ENCODE measurements at places on chromosomes 2 and 18. TPM values are rescaled to one million over a fixed set of nuclear protein-coding genes. Genes with fewer than 3 reads are reported as not detected.

The ANKAR gene
- 1.0 TPM for total RNA-seq

The PPP3R1 gene
- 84.8 TPM for total RNA-seq

The NEB gene
- total RNA-seq = 0.18 TPM

The GPC1 gene
- total RNA-seq = 215 TPM

The KLHL30 gene
- 0.11 TPM for total RNA-seq

The POMC gene
- not detected for total RNA-seq

The GPR39 gene
- total RNA-seq = 8.5 TPM

The NFU1 gene
- 52.8 TPM for total RNA-seq

The HOXD13 gene
- 0.24 TPM for total RNA-seq

The GPR35 gene
- 0.58 TPM for total RNA-seq

The NCKAP5 gene
- 1.7 TPM for total RNA-seq

The HK2 gene
- total RNA-seq = 1.2 TPM

The ASB18 gene
- total RNA-seq = not detected

All from A549 treated with DMSO at 1 μM for 4 hours (cell line).